ENCODE measurements at places on chromosomes 6 and 20. TPM values are rescaled to one million over a fixed set of nuclear protein-coding genes. Genes with fewer than 3 reads are reported as not detected.

Gene BMP7
- 1.8 TPM for polyA plus RNA-seq

Gene XKR7
- 0.04 TPM for polyA plus RNA-seq

Gene CITED2
- 6.5 TPM for polyA plus RNA-seq

Gene ZC2HC1B
- polyA plus RNA-seq: not detected

Gene KCNK17
- not detected for polyA plus RNA-seq

Gene SCUBE3
- polyA plus RNA-seq: 2.1 TPM

Gene LIN28B
- polyA plus RNA-seq: 1.0 TPM

Data from Purkinje cell (primary cell).